ENCODE measurements at places on chromosomes 6 and 20.

GRCh38 chr20:34709831-34710567 lies 5.9 kb downstream of the TP53INP2 start:
- DNase-seq: no peak

DNA sequence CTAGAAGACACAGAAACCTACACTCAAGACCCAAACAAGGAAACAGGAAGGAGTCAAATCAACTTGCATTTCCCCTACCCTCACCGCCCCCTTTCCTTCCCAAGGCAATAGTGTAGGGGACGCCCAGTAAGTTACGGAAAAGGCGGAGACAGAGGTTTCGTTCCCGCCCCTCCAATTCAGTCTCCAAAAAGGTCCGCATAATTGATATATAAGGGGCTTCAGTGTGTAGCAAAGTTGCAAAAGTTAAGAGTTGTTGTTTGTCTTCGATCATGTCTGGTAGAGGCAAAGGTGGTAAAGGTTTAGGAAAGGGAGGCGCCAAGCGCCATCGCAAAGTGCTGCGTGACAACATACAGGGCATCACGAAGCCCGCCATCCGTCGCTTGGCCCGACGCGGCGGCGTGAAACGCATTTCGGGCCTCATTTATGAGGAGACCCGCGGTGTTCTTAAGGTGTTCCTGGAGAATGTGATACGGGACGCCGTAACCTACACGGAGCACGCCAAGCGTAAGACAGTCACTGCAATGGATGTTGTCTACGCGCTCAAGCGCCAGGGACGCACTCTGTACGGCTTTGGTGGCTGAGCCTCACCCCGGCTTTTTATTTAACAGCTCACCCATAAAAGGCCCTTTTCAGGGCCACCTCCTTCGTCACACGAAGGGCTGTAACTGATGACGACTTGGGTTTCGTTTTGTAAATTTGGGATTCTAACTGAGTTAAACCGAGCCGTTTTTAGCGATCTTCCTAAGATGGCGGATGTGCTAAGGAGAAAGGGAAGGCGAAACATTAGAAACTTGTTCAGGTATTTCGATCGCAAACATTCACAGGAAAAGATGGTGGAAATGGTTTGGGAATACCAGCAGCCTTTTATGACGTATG lies 124.6 kb upstream of the BTN3A2 start:
- peak; percentile 77 for DNase-seq

- no peak for DNase-seq
Measured at GRCh38 chr6:35061651-35062410, 79.3 kb downstream of the TCP11 start.

DNA sequence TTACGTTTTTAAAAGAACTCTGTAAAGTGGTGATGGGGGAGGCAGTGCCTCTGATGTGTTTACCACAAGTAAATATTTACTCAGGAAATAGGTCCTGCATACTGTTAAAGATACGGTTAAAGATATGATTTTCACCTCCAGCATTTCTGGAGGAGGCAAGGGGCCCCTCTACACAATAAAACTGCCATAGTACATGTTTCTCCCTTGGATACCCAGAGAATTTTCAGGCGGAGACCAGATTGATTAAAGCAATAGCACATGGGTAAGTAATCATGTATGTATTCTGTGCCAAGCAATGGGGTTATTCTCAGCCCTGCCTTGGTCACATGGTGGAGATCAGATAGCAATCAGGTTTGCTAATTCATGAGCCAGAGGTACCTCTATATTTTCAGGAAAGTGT lies 9.6 kb downstream of the RIPOR2 start:
- DNase-seq: no peak

GRCh38 chr20:4230651-4231050 lies 215.3 kb upstream of the RNF24 start:
- DNase-seq: no peak

GRCh38 chr6:131949909-131950766 lies 1.0 kb downstream of the CCN2 start:
- DNase-seq: peak; percentile 68

DNA sequence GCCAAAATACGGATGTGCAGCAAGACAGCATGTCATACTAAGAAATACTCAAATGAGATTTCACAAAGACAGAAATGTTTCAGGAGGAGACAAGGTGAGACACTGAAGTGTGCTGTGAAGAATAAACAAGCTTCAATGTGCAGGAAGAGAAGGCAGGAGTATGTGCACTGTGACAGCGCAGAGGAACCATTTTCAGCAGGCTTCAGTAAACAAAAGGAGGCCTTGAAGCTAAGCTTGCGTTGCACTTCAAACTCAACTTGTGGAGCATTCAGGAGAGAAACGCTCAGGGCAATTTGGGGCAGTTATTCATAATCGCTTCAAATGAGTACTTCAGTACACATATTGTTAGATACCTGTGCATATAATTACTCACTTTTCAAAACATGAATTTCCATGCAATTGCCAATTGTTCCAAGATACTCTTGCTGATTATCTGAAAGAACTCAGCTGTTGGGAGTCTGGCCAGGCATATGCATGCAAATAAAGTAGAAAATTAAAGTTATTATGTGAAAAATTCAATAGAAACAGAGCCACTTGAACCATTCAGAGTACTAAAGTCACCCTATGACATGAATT lies 234.2 kb upstream of the OPRM1 start:
- no peak for DNase-seq

DNA sequence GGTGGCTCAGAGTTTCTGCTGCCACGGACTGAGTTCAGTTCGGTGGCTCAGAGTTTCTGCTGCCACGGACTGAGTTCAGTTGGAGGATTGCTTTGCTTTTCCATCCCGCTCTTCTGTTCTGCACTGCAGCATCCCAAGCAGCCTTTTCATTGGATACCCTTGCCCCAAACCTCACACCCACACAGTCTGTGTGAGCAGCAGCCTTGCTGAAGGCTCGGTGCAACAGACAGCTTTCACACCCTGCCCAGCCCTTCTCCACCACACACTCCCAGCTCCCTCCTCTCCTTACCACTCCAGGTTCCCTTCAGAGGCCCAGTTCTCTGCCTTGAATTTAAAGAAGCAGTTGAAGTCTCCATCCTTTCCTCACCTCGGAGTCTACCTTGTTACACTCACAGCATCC lies 52.5 kb upstream of the CHD6 start:
- no peak for DNase-seq

GRCh38 chr6:62042429-62042828 lies 243.6 kb downstream of the KHDRBS2 start:
- DNase-seq: no peak

DNA sequence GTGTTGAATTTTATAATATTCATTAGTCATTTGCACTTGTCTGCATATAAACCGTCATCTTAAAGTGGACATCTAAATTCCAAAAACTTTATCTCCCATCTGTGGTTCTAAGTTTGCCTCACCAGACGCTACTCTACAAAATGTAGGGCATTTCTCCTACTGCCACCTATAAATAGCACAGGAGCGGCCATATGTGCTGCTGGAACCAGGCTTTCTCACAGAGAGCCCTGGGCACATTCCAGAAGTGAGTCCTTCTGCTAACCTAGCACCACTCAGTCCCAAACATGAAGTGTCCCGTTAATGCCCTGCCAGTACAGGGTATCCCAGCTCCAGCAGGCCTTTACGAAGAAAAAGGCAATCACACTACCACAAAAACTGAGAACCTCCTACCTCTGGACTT lies 153.7 kb downstream of the TMEM242 start:
- DNase-seq: no peak

- DNase-seq: no peak
Measured at GRCh38 chr20:63574829-63575743, 1.0 kb upstream of the HELZ2 start.

DNA sequence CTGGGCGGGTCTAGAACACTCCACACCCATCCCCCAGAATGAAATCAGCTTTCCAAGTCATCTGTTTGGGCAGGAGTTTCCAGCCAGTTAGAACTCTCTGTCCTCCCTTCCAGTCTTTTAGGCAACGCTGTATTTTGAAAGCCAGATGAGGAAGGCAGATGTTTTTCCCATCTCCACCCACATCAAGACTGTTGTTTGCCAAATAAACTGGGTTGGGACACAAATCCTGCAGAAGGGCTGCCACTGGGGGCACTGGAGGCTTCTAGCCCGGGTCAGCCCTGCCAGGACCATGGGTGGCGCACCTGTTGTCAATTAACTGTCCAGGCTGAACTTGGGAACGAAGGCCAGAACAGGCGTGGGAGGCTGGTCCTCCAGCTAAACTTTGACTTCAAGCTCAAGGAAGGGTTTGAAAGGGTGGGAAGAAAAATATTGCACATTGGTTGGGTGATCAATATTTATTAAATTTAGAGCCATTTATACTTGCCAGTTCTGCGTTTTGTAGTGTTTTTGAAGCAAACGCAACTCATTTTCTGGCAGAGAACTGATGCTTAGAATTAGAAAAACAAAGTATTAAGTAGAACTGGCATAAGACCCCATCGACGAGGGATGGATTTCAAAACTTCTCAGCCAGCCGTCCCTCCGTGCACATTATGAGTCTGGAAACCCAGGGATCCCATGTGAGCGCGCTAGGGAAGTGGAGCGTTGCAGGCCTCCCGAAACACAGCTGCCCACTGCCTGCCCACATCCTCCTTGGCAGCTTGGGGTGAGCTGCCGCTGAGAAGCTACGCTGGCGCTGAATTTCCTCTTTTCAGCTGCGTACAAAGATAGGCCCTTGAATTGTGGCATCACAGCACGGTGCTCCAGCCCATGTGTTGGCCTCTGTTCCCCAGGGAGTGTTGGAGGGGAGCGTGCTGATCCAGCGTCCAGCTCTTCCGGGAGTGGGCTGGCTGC lies 297.4 kb downstream of the QKI start:
- DNase-seq: no peak

DNA sequence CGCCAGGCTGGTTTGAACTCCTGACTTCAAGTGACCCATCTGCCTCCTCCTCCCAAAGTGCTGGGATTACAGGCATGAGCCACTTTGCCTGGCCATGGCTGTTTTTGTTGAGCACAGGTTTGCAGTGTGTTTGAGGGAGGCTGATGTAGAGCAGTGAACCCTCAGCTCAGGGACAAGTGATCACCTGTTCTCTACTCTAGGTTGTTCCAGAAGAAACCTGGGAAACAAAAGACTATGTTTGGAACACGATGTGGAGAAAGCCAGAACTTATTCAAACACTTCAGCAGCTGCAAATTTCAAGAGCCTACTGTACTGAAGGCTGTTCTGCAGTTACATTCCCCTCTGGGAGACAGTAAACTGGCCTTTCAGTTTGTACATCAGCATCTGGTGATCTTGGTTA lies 4.7 kb downstream of the TULP1 start:
- no peak for DNase-seq

DNA sequence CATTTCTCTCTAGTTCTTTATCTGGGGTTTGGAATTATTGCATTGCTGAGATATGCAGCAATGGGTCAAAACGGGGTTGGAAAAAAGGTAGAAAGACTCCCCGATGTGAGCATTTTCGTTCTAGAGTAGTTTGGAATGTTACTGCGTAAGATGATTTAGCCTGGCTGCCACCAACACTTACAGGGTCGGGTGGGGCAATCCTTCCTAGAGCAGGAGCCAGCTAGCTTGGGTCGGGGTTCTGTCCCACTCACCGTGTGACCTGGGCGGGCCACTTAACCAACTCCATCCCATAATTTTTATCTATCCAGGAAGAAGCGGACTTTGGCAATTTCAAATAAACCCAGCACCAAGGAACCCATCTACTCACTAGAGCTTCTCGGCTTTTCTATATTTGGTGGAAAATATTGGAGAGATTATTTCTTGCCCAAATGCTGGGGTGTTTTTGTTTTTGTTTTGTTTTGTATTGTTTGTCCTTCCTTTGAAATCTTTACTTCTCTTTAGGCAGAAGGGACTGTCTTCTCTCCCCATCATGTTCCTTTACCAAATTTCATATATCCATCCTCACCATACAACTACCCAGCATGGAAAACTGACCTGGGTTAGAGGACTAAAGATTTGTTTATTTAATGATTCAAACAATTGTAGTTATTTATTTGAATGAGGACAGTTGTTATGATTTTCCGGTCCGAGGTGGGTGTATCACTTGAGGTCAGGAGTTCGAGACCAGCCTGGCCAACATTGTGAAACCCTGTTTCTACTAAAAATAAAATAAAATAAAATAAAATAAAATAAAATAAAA lies 72.4 kb downstream of the GPX5 start:
- no peak for DNase-seq

GRCh38 chr6:12890171-12890790 lies 173.7 kb downstream of the PHACTR1 start:
- DNase-seq: no peak

DNA sequence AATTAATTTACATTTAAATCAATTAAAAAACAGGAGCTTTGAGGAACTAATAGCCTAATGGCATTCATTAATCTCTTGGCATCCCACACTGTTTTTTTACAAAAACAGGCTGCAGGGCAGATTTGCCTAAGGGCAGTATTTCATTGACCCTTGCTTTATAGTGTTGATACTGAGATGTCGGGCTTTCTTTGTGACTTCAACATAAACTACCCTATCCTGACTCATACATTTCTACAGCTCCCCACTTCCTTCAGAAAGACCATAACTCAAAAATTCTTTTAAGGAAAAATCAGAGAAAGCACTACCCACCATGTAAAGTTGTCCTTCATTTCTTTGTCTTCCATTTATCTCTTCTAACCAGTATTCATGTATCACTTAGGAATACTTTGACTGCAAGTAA lies 92.2 kb upstream of the NT5E start:
- no peak for DNase-seq

GRCh38 chr6:98880486-98880885 lies 46.1 kb downstream of the POU3F2 start:
- DNase-seq: no peak

DNA sequence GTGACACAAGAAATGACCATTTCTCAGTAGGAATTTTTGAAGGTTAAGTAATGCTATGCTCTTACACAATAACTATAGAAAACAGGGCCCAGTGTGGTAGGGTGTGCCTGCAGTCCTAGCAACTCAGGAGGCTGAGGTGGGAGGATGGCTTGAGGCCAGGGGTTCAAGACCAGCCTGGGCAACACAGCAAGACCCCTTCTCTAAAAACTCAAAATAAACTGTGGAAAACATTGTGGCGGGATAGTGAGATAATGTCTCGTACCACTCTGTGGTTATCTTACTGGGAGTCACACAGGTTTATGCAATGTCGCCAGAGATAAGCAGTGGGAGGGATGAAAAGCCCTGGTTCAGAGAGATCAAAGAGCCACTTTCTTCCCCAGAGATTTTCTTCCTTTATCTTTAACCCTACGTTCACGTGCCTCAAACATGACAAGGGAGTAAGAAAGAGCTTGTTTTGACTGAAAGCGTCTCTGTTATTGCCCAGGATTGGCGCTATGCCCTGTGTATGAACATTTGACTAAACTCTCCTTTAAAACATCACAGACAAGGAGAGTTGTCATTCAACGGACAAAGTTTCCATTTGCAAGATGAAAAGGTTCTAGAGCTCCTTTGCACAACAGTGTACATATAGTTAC lies 13.9 kb downstream of the GCM1 start:
- DNase-seq: no peak

GRCh38 chr6:143966312-143966711 lies 41.7 kb downstream of the PLAGL1 start:
- no peak for DNase-seq
